ENCODE measurements at places on chromosomes 11 and 22. TPM values are rescaled to one million over a fixed set of nuclear protein-coding genes. Genes with fewer than 3 reads are reported as not detected.

The GALNT18 gene
- total RNA-seq = 42.1 TPM

The NAALADL1 gene
- total RNA-seq = 9.4 TPM

The DRAP1 gene
- 51.2 TPM for total RNA-seq

The PATE4 gene
- not detected for total RNA-seq

The SERPIND1 gene
- total RNA-seq = not detected

The AIFM3 gene
- 3.1 TPM for total RNA-seq

GRCh38 chr11:85299258-85299942 lies 327.7 kb downstream of the DLG2 start:
- no peak overlapping the region for H3K27ac ChIP-seq
- H3K4me1 ChIP-seq = no peaks in the 10 kb centered on the region
- H3K36me3 ChIP-seq = no peaks in the 10 kb centered on the region
- no peak for DNase-seq

DNA sequence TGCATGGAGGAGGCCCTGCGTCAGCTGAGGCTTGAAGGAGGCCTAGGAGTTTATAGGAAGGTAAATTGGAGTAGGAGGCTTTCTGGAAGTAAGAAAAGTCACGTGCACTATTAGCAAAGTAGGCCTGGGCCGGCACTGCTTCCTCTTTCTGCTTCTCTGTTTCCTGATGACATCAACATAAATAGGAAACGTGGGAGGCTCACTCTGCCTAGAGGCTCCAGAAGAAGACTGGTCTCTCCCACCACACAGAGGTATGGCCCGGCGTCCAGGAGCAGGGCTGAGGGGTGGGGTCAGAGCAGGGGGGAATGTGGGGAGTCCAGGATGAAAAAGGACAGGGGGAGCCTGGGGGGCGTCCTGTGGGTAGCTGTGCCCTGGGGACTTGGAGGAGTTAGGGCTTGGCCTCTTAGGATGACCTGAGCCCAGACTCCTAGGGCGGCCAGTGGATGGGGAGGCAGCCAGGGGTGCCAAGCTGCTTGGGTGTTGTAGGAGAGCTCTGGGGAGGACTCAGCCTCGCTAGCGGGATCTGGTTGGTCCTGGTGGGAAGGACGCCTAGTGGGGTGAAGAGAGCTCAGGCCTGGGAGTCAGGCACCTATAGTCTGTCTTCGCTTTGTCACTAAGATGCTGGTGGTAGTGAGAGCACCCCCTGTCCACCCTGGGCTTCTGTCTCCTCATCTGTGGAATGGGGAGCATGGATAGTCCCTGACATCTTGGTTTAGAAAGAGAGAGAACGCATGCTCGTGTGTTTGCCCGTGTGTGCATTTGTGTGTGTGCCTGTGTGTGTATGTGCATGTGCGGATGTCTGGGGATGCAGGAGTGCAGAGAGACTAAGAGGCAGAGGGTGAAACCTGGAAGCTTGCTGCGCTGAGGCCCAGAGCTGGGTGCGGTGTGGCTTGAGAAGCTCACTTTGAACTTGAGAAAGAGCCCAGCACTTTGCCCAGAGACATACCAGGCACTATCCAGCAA lies at the start of gene CSF2RB:
CSF2RB (plus strand) TSS at position 202 of the 963 bp plus-strand sequence. CDS start 8,580 bp downstream, outside the sequence.
- no peaks in the 10 kb centered on the region for H3K4me1 ChIP-seq
- H3K4me3 ChIP-seq = peak within 1 kb of the TSS; percentile 28
- peak; percentile 67 for DNase-seq
- no peaks in the 10 kb centered on the region for H3K27me3 ChIP-seq
- no peaks in the 10 kb centered on the region for H3K36me3 ChIP-seq

DNA sequence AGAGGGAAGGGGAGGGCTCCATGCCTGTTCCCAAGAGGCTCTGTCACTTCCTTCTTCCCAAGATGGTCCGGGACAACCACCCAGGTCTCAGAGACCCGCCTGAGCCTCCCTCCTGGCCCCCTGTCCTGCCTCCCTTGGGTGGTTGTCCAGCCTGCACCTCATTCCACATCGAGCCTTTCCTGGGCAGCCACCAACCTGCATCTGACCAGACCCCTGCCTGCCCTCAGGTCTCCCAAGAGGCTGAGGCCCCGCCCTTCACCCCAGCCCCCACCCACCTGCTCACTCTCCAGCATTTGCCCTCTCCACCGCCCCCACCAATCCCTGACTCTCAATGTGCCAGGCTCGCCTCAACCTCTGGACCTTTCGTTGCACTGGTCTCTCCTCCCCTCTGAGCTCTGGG lies 97.5 kb upstream of the LMO1 start:
- H3K36me3 ChIP-seq = no peaks in the 10 kb centered on the region
- H3K27ac ChIP-seq = no peak overlapping the region
- H3K27me3 ChIP-seq = no peaks in the 10 kb centered on the region
- DNase-seq = no peak
- no peak overlapping the region for H3K4me3 ChIP-seq
- H3K4me1 ChIP-seq = peaks cover 3% of the 10 kb centered on the region

GRCh38 chr11:9625728-9626127 lies 38.1 kb upstream of the SWAP70 start:
- H3K36me3 ChIP-seq = no peaks in the 10 kb centered on the region
- no peaks in the 10 kb centered on the region for H3K27me3 ChIP-seq
- no peak for DNase-seq
- no peaks in the 10 kb centered on the region for H3K4me1 ChIP-seq

DNA sequence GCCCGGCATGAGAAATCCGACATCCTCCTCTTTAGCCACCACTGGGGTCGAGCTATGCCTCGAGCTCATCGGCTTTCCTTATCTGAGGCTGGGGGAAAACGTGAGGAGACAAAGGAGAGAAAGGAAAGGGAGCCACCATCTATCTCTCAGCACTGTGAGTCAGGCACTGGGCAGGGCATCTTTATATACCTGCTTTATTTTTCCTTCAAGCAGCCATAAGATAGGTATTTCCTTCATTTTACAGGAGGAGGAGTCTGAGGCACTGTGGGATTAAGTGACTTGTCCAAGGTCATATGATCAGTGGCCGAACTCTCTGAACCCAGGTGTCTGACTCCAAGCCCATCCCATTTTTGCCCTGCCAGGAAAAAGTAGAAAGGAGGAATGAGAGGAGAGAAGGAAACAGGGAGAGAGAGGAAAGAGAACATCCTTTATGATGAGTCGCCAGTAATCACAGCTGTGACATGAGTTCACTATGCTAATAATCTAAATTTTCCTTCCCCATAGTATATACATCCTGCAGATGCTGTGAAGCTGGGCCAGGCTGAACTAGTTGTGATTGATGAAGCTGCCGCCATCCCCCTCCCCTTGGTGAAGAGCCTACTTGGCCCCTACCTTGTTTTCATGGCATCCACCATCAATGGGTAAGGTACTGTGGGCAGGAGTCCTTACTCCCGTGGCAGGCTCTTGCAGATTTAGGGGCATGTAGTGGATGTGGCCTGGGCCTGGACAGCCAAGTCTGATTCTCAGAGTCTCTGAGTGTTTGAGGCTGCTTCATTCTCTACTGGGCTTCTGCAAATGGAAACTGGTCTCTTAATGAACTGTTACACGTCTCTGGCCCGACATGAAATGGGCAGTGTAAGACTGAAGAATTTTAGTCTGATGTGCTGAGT lies 21.8 kb downstream of the NAT10 start:
- no peak overlapping the region for H3K27ac ChIP-seq
- no peaks in the 10 kb centered on the region for H3K27me3 ChIP-seq
- no peak overlapping the region for H3K4me3 ChIP-seq
- peaks cover 12% of the 10 kb centered on the region for H3K36me3 ChIP-seq
- DNase-seq = no peak
- no peaks in the 10 kb centered on the region for H3K4me1 ChIP-seq
